ENCODE measurements at places on chromosomes 2 and 18.
A peak's percentile ranks its signal among the peaks of the same experiment; 100 is the strongest.

- no peak for DNase-seq
Observed at GRCh38 chr2:196247976-196248280, 76.5 kb upstream of the STK17B start.

DNA sequence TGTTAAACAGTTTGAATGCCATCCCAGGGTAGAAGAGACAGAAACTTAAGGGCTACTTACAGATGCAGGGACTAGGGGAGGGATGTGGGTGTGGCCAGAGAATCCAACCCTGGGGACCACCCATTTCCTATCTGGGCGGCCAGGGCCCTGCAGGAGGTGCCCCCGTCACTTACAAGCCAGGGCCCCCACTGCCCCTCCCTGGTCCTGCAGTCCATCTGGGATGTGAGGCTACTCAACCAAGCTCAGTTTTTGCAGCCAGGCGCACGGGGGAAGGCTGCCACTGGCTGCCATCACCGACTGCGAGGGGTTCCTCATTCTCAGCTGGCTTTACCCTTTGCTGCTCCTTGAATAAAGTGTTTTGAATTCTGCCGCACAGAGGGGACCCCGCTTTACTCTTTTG, 42.1 kb downstream of the RRM2 start:
- no peak for DNase-seq

DNA sequence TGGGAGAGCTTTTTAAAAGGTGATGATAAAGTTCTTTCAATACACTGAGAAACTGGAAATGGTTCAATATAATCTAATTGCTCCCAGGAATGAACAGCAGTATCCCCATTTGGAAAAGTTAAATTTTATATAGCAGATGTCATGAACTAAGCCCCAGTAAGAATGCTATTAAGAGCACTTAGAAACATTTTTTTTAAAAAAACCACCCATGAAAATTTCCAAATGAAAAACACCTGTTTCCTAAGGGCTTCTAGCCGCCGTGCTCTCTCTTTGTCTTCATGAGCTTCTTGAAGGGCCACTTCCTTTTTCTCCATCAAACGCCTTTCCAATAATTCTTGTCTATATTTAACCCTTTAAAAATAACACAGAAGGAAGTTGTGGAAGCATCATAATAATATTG, 77.0 kb downstream of the UPP2 start:
- no peak for DNase-seq

GRCh38 chr2:3390041-3390440, 10.5 kb downstream of the TRAPPC12 start:
- no peak for DNase-seq

- DNase-seq = peak; percentile 20
Observed at GRCh38 chr2:156803243-156803642, 367.1 kb downstream of the GPD2 start.

GRCh38 chr2:24793761-24794435, 673 bp downstream of the CENPO start:
- DNase-seq = peak; percentile 59

- DNase-seq = no peak
Observed at GRCh38 chr2:31944828-31945571, 65.8 kb downstream of the MEMO1 start.

Measured in NCI-H1417 (cell line).